ENCODE measurements at places on chromosomes 1 and 21. TPM values are rescaled to one million over a fixed set of nuclear protein-coding genes. Genes with fewer than 3 reads are reported as not detected.

OPRD1 gene
- total RNA-seq: 0.21 TPM

LRRC7 gene
- 0.04 TPM for total RNA-seq

FCRLA gene
- 0.88 TPM for total RNA-seq

NBPF12 gene
- 13.7 TPM for total RNA-seq
